ENCODE measurements at places on chromosomes 4 and X. TPM values are rescaled to one million over a fixed set of nuclear protein-coding genes. Genes with fewer than 3 reads are reported as not detected.
A peak's percentile ranks its signal among the peaks of the same experiment; 100 is the strongest.

The CNOT6L gene
- total RNA-seq: 130 TPM

The CTAG2 gene
- total RNA-seq: not detected

The MAGEB1 gene
- not detected for total RNA-seq

The UGT2A2 gene
- not detected for total RNA-seq

The EIF1AX gene
- total RNA-seq: 112 TPM

The ADRA2C gene
- total RNA-seq: not detected

The ANXA10 gene
- total RNA-seq: not detected

The SLITRK4 gene
- total RNA-seq: not detected

The AMTN gene
- not detected for total RNA-seq

The CT45A1 gene
- total RNA-seq: not detected

The ETDB gene
- total RNA-seq: not detected

The SGCB gene
- total RNA-seq: 6.6 TPM

The XPNPEP2 gene
- total RNA-seq: 0.55 TPM

The ZAR1 gene
- not detected for total RNA-seq

DNA sequence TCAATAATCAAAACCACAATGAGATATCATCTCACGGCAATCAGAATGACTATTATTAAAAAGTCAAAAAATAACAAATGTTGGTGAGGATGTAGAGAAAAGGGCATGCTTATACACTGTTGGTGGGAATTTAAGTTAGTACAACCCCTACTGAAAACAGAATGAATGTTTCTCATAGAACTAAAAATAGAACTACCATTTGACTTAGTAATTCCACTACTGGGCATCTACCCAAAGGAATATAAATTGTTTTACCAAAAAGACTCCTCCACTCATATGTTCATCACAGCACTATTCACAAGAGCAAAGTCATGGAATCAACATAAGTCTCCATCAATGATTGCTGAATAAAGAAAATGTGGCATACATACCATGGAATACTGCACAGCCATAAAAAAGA lies 278.1 kb upstream of the ARSJ start:
- H3K4me3 ChIP-seq: no peak overlapping the region
- no peaks in the 10 kb centered on the region for H3K36me3 ChIP-seq
- no peaks in the 10 kb centered on the region for H3K27me3 ChIP-seq
- DNase-seq: no peak

- no peak for DNase-seq
- no peak overlapping the region for H3K27ac ChIP-seq
- no peaks in the 10 kb centered on the region for H3K36me3 ChIP-seq
- H3K4me3 ChIP-seq: no peak overlapping the region
- peaks cover 29% of the 10 kb centered on the region for H3K4me1 ChIP-seq
Measured at GRCh38 chr4:75733369-75733768, 9.0 kb downstream of the USO1 start.

- no peaks in the 10 kb centered on the region for H3K36me3 ChIP-seq
- no peak overlapping the region for H3K4me3 ChIP-seq
- H3K27ac ChIP-seq: no peak overlapping the region
- peaks cover 11% of the 10 kb centered on the region for H3K27me3 ChIP-seq
- DNase-seq: no peak
Measured at GRCh38 chrX:48496660-48497059, 12.1 kb upstream of the PORCN start.

- no peaks in the 10 kb centered on the region for H3K27me3 ChIP-seq
- DNase-seq: no peak
- no peaks in the 10 kb centered on the region for H3K4me1 ChIP-seq
- H3K27ac ChIP-seq: no peak overlapping the region
Measured at GRCh38 chr4:63831590-63832155, 577.6 kb downstream of the TECRL start.

DNA sequence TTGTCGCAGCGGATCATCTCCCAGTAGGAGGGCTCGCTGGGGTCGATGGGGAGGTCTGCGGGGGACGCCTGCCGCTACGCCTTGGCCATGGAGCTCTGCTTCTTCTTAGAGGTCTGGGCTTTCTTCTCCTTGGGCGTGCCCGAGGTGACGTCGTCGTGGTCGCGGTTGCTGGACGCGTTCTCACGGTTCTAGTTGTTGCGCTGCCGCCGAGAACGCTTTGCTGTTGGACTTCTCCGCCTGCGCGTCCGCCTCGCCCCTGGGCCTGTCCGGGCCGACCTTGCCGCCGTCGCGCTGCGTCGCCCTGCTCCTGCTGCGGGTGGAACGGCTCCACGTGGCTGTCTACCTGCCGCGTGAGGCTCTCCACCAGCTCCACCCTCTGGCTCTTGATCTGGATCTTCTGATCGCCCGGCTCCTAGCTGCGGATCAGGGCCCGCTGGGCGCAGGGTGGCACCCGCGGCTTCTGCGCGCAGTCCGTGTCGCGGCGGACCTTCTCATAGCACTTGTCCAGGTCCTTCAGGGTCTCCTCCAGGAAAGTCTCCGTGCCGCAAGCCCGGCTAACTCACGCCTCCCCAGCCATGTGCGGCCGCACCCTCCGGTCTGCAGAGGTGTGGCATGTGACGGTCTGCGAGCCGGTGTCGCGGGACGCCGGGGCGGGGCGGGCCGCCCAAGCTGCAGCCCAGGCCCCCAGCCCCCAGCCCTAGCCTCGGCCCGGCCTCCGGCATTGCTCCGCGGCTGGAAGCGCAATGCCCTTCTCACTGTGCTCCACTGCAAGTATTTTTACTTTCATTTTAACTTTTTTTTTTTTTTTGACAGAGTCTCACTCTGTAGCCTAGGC lies 40.5 kb upstream of the OGT start:
- H3K36me3 ChIP-seq: no peaks in the 10 kb centered on the region
- H3K4me1 ChIP-seq: peaks cover 13% of the 10 kb centered on the region
- no peaks in the 10 kb centered on the region for H3K27me3 ChIP-seq
- DNase-seq: peak; percentile 72
- peak overlapping the region; percentile 93 for H3K4me3 ChIP-seq

DNA sequence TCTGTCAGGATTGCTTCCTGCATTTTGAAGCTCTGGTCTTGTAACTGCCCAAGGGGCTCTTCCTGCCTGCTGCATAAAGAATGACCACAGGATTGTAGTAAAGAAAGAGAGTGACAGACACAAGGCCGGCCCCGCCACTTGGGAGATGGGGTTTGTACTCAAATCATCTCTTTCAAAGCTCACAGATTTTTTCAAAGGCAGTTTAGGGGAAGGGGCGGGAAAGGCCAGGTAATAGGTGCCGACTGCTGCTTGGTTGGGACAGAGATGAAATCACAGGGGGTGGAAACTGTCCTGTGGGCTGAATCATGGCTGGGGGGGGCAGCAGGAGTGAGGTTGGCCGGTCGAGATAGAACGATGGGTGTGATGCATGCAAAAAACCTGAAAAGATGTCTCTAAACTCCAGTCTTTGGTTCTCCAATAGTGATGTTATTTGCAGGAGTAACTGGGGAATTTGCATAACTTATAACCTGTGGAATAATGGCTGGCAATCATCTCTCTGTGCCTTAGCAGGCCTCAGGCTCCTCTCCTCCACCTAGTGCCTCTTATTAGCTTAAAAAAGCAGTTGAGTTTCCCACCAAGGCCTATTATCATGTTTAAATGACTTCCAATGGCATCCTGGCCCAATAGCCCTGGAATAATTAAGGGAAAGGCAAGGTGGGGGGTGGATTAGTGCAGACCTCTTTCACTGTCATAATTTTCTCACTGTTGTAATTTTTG lies 778.4 kb upstream of the FRG1 start:
- no peaks in the 10 kb centered on the region for H3K27me3 ChIP-seq
- no peaks in the 10 kb centered on the region for H3K36me3 ChIP-seq
- no peak overlapping the region for H3K27ac ChIP-seq
- no peak overlapping the region for H3K4me3 ChIP-seq
- no peaks in the 10 kb centered on the region for H3K4me1 ChIP-seq

- no peaks in the 10 kb centered on the region for H3K36me3 ChIP-seq
- peaks cover 3% of the 10 kb centered on the region for H3K27me3 ChIP-seq
- no peaks in the 10 kb centered on the region for H3K4me1 ChIP-seq
- no peak for DNase-seq
Measured at GRCh38 chr4:5787311-5787710, 76.3 kb downstream of the EVC start.

- H3K4me3 ChIP-seq: no peak overlapping the region
- no peak for DNase-seq
- H3K4me1 ChIP-seq: no peaks in the 10 kb centered on the region
- H3K27ac ChIP-seq: no peak overlapping the region
- H3K36me3 ChIP-seq: no peaks in the 10 kb centered on the region
Measured at GRCh38 chr4:99991741-99992140, 41.7 kb upstream of the H2AZ1 start.

DNA sequence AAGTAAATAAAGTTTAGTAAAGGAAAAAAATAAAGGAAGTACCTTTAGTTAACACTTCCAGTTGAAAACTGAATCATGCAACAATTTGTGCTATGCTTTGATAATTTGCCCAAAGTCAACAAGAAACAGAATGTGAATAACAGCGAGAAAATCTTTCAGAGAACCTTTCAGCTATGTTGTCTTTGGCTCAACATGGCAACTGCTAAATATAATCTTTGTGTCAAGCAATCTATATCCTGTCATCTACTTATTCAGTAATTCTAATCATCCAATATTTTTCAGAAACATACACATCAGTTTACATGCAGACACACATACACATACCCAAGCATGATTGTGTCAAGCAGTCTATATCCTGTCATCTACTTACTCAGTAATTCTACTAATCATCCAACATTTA lies 136.0 kb upstream of the PABPC4L start:
- H3K4me1 ChIP-seq: no peaks in the 10 kb centered on the region
- H3K4me3 ChIP-seq: no peak overlapping the region
- H3K27me3 ChIP-seq: no peaks in the 10 kb centered on the region
- DNase-seq: no peak
- H3K27ac ChIP-seq: no peak overlapping the region

DNA sequence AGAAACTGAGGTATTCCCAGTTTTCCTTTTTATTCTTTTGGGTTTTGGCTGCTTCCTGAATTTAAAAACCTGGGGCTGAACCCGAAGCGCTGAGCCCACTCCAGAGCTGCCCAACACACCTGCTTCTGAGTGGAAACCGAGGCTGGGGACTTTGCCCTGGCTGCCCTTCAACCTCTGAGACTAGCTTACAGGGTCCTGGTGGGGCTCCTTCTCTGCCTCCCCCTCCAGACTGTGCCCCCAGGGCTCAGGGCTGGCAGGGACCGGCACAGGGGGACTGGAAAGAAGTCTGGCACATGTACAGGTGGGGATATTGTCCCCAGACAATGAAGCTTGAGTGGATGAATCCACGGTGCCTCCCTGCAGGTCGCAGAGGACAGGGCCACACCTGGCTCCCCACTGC lies 240.4 kb upstream of the PSAPL1 start:
- no peak overlapping the region for H3K27ac ChIP-seq
- no peak for DNase-seq
- H3K4me1 ChIP-seq: peaks cover 18% of the 10 kb centered on the region
- no peaks in the 10 kb centered on the region for H3K27me3 ChIP-seq
- no peaks in the 10 kb centered on the region for H3K36me3 ChIP-seq

- H3K4me1 ChIP-seq: no peaks in the 10 kb centered on the region
- no peaks in the 10 kb centered on the region for H3K36me3 ChIP-seq
- DNase-seq: no peak
Measured at GRCh38 chr4:81071013-81071412, 40.5 kb downstream of the BMP3 start.

- no peak overlapping the region for H3K27ac ChIP-seq
- no peak overlapping the region for H3K4me3 ChIP-seq
- no peak for DNase-seq
- no peaks in the 10 kb centered on the region for H3K36me3 ChIP-seq
Measured at GRCh38 chr4:71212216-71212615, 126.6 kb upstream of the SLC4A4 start.

DNA sequence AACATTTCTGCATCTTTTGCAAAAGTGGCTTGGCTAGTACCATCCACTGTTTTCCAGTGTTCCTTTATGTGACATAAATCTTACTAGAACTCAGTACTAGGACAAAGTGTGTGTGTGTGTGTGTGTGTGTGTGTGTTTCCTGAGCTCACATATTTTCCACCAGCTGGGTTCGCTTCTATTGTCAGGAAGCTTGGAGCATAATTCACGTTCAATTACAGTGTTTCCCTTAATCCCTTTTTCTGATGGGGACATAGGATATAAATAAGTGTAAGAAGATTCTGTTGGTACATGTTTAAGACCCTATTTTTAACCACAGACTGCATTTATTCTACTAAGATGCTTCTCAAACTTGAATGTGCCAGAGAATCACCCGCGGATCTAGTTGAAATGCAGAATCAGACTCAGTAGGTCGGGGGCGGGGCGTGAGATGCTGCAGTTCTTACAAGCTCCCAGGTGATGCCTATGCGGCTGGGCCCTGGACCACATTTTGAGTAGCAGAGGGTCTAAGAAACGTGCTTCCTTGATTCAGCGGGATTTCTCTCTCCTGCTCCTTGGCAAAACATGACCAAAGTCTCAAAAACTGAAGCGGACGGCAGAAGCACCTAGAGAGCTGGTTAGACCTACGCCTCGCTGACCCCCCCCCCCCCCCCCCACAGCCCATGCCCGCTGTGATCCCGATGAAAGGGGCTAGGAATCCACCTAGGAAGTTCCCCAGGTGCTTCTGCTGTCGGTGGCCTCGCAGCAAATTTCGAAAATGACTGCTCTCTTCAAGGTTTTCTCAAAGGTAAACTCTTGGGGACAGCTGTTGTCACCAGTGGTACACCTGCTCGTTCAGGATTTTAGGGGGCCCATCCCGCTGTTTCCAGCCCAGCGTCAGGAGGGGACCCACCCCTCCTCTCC lies 797 bp downstream of the CD99L2 start:
- H3K36me3 ChIP-seq: no peaks in the 10 kb centered on the region
- peak overlapping the region; percentile 67 for H3K4me3 ChIP-seq
- DNase-seq: no peak

- H3K4me3 ChIP-seq: no peak overlapping the region
- no peak for DNase-seq
- H3K27me3 ChIP-seq: no peaks in the 10 kb centered on the region
- no peaks in the 10 kb centered on the region for H3K4me1 ChIP-seq
- H3K36me3 ChIP-seq: no peaks in the 10 kb centered on the region
Measured at GRCh38 chr4:66602622-66603021, 932.3 kb upstream of the EPHA5 start.

DNA sequence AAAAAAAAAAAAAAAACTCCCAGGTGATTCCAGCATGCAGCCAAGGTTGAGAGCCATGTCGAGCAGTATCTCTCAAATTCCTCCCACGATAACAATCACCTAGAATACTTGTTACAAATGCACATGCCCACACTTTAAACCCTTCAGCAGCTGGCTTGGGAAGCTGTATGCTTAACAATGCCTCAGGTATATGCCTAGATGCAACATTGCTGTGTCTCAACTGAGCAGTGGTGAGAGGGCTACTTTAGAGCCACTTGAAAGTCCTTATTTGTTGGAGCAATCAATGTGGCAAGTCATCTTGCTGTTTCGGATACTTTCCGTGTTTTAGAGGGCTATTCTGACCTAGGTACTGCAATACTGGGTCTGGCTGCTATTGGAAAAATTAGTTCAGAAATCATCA lies 487.4 kb downstream of the INPP4B start:
- H3K27ac ChIP-seq: no peak overlapping the region
- no peak overlapping the region for H3K4me3 ChIP-seq
- H3K27me3 ChIP-seq: no peaks in the 10 kb centered on the region
- peaks cover 35% of the 10 kb centered on the region for H3K4me1 ChIP-seq

- no peak overlapping the region for H3K27ac ChIP-seq
- peaks cover 25% of the 10 kb centered on the region for H3K4me1 ChIP-seq
- peaks cover 9% of the 10 kb centered on the region for H3K27me3 ChIP-seq
- H3K36me3 ChIP-seq: no peaks in the 10 kb centered on the region
- H3K4me3 ChIP-seq: peak overlapping the region; percentile 73
Measured at GRCh38 chrX:150546711-150547153, 21.7 kb upstream of the MTM1 start.

GRCh38 chr4:113776016-113776415 lies 14.5 kb upstream of the CAMK2D start:
- DNase-seq: no peak
- no peak overlapping the region for H3K27ac ChIP-seq
- no peak overlapping the region for H3K4me3 ChIP-seq
- H3K27me3 ChIP-seq: peaks cover 3% of the 10 kb centered on the region
